ENCODE measurements at places on chromosomes 11 and 22.
A peak's percentile ranks its signal among the peaks of the same experiment; 100 is the strongest.

GRCh38 chr11:116589402-116589801, 183.4 kb downstream of the BUD13 start:
- DNase-seq: no peak

- no peak for DNase-seq
These were observed 6.9 kb downstream of the TRABD start for GRCh38 chr22:50192436-50193204.

DNA sequence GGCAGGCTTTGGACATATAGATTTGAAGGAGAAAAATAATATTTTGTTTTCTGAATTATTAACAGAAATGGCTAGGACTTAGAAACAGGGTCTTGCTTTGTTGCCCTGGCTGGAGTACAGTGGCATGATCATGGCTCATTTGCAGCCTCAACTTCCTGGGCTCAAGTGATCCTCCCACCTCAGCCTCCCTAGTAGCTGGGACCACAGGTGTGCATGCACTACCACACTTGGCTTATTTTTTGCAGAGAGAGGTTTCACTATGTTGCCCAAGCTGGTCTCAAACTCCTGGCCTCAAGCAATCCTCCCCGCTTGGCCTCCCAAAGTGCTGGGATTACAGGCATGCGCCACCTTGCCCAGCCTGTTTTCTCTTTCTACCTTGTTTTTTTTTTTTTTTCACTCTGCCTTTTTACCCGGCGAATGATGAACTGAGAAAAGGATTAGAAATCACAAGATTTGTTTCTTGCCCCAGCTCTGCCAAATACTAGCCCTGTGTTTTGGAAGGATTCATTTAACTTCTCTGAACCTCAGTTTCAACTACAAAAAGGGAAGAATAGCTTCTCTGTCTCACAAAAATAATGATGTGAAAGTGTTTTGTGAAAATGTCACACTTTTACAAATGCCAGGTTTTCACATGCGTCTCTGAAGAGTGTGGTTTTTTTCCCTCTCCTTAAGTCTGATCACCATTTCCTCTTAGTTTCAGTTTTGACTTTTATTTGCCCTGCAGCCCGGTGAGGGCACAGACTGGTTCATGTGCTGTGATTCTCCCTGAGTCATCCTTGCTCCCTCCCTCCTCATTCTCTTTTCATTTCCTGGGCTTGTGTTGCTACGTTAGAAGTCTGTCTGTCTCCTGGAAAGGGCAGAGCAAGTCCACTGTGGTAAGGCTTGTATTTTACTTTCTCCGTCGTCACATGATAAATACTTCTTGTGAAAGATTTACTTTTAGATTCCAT, 67.7 kb downstream of the BCL2L13 start:
- no peak for DNase-seq

- DNase-seq: no peak
These were observed 118.1 kb upstream of the ARHGAP20 start for GRCh38 chr11:110830344-110830743.

- DNase-seq: no peak
These were observed 1083.6 kb downstream of the DLG2 start for GRCh38 chr11:84543367-84544159.

DNA sequence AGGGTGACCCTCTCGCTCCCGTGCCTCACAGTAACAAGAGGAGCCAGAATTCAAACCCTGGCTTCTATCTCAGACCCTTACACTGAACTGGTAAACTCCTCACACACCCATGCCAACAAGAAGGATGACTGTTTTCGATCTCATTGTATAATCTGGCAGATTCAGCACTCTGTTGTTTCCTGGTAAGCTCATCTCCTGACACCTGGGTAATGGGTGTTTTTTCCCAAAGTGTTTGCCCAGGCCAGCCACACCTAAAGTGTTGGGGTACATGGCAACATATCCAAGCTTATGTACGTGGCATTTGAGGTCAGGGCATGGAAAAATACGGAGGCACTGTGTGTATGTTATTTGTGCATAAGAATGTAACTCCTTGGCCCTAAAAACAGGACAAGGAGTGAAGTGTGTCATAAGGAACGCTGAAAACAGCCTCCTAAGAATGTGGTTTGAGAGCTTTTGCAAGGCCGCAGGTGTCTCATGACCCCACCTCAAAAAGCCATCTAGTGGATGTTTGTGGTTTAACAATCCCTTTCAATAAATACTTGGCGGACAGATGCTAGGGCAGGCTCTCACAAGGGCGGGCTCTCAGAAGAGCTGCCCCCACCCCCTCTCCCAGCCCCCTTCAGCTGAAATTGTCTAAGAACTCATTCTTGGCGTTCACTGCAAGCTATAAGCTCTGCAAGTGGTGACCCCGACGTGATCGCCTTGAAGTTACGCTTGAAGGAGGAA, at the start of gene MS4A15:
TSS of gene MS4A15 (plus strand) at position 561 of the 726 bp plus-strand sequence. CDS start 6,867 bp downstream, outside the sequence.
- no peak for DNase-seq

GRCh38 chr11:117384045-117384444, 56.4 kb downstream of the CEP164 start:
- no peak for DNase-seq

DNA sequence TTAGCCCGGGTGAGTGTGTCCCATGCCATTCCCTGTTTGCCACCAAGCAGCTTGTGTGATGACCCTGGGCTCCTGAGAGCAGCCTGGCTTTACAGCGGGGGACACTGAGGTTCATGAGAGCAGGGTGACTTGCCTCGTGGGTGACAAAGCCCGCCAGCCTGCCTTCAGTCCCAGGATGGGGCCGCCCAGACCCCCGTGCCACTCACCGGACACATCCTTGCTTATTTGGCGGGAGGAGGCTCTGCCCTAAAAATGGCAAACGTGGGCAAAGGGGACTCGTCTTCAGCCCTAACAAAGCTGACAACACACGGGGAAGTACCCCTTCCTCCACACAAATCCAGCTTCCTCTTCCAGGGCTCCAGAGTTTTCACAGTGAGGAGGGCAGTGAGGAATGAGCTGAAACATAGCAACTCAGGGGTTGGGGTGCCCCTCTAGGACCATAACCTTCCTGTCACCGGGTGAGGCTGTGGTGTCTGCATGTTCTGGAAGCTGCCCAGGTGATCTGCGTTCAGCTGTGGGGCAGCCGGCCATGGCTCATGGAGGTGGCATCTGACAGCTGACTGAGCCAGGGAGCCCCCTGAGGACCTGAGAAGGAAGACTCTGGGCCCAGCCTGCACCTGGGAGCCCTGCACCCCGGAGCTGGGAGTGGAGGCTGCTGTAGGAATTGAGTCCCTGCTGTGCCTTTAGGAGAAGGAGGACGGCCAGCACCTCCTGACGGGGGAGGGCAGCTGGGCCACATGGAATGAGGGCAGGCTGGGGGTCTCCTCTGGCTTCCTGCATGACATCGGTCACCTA, 16.7 kb downstream of the RIBC2 start:
- no peak for DNase-seq

DNA sequence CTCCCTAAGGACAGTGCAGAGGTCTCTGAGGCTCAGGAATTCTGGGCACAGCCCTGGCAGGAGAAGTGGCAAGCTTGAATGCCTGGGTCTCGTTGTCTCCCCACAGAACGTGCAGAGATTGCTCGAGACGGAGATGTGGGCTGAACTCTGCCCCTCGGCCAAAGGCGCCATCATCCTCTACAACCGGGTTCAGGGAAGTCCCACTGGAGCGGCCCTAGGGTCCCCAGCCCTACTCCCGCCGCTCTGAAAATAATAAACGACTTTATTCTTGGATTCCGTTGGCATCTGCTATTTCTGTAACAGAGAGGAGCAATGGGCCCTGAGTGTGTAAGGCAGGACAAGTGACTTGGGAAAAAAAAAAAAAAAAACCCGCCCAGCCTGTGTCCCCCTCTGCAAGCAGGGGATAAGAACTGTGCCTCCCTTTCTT, 591 bp upstream of the DNAJC4 start:
- no peak for DNase-seq

DNA sequence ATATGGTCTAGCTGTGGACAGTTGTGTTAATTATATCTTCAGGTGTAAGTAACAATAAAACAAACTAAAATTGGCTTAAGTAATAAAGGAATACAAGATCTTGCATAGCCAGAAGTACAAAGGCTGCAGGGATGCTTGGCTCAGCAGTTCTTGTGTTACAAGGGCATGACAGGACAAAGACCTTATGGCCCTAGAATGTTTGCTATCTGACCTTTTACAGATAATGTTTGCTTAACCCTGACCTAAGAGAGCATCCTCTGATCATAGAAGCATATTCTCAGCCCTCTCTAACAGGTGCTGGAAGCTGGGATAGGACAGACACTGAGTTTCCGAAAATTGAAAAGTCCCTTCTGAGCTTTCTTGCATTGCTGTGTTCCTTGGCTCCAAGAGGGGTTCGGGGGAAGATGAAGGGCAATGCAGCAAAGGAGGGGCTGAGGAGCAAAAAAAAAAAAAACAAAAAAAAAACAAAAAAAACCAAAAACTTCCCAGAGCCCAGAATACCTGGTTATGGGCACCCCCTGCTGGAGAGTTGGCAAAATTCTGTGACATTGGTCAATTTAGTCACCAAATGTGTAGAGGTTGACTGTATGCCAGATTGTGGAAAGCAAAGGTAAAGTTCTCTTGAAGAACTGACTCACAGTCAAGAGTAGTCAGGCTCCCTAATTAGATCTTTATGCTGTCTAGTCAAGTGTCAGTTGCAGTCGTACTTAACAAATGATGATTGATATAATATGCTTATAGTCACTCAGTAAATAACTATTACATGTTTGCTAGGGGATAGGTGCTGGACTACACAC, 10.4 kb upstream of the HIKESHI start:
- peak; percentile 71 for DNase-seq

DNA sequence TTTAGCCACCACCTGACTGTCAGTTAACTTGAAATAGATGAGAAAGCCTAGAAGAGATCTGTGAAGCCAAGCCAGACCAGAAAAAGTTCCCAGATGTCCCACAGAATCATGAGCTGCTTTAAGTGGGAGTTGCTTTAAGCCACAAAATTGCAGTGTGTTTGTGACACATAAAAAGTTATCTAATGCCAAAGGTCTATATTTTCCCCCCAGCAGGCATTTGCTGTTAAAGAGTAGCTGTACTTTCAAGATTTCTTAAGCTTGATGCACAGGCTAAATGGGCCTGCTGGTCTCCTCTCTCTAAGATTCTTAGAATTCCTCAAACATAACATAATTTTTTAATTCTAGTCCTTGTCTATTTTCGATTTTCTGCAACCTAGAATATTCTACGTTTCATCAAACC, 825.7 kb downstream of the FAM181B start:
- no peak for DNase-seq

- DNase-seq: peak; percentile 71
These were observed 3.6 kb downstream of the NEAT1 start for GRCh38 chr11:65425971-65426838.

DNA sequence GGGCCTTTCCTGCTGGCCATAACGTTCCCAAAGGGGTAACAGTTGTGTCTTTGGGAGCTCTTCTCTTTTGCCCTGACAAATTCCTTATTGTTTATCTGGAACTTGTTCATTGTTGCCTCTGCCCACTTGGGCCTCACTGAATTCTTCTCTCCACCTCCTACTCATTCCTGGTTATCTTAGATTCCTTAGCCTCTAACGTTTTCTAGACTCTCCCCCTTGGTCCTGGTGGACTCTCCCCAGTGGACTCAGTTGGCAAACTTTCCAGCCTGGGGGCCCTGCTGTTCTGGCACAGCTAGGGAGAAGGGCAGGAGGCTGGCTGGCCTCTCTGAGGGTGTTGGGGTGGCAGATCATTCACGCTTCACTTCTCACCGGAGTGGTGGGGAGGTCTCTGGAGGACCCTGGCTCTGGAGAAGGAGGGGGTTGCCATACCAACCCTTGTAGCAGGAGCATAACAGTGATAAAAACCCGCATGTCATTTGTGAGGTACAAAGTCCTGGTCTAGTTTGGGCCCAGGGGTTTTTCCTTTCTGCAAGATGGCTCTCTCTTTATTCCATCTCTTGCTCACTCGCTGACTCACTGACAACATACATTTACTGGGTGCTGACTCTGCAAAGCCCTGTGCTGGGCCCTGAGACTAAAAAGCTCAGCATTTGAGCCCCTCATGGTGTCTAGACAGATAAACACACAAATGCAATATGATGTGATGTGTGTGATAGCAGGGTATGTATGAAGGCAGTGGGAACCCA, 39.7 kb downstream of the YWHAH start:
- no peak for DNase-seq

DNA sequence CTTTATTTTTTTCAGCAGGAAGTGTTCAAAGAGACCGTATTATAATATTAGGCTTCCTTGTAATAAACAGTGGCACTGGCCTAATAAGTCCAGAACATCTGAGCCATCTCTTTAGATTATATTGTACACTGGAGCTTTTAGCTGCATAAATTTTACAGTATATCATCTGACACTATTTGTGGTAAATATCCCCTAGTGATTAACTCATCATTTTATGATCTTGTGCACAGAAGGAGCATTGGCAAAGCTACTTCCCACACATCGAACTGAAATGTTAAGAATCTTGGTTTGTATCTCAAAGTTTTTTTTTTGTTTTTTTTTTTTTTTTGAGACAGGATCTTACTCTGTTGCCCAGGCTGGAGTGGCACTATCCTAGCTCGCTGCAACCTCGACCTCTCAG, 162.7 kb downstream of the HIPK3 start:
- no peak for DNase-seq

DNA sequence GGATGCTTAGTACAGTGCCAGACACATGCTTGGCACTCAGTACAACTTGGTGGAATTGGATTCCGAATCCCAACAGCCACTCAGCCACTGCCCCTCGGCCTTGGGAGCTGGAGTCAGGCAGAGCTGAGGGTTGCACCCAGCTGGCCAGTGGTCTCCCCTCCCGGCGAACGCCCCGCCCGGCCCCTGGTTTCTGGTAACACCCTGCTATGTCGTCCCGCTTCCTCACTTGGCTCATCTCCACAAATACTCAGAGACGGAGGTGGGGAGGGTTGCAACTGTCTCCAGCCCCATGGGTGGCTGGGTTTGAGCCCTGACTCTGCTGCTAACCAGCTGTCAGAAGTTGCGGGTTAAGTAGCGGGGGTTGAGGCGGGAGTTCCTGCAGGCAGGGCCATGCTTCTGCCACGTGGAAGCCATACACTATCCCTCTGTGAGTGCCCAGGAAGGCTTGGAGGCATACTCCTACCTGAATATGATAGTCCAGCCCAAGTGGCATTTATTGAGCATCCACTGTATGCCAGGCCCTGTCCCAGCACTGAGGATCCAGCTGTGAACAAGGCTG, 67.1 kb downstream of the GRIK4 start:
- no peak for DNase-seq

DNA sequence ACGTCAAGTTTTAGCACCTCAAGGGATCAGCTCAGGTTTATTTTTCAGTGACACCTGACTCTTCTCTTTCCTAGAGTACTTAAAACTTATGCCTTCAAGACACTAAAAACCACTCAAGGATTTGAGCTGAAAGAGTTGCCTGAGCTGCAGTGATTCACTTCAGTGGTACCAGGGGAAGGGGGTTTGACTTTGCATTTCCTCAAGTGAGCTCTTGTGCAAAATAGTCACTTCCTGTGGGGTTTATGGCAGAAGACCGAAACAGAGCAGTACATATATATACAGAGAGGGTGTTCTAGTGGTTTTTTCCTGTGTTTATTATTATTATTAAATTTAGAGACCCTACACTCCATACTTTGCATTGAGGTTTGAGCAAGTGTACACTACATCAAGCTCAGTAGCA, 60.7 kb downstream of the DBX1 start:
- no peak for DNase-seq

GRCh38 chr22:37487571-37487970, 1.4 kb upstream of the MFNG start:
- DNase-seq: no peak
